Muscle of leg (tissue), 16 donors: ENCODE measurements at places on chromosomes 16 and 17. TPM values are rescaled to one million over a fixed set of nuclear protein-coding genes. Genes with fewer than 3 reads are reported as not detected.
A peak's percentile ranks its signal among the peaks of the same experiment; 100 is the strongest.

MYH8 gene
- 397 TPM for polyA plus RNA-seq

DNA sequence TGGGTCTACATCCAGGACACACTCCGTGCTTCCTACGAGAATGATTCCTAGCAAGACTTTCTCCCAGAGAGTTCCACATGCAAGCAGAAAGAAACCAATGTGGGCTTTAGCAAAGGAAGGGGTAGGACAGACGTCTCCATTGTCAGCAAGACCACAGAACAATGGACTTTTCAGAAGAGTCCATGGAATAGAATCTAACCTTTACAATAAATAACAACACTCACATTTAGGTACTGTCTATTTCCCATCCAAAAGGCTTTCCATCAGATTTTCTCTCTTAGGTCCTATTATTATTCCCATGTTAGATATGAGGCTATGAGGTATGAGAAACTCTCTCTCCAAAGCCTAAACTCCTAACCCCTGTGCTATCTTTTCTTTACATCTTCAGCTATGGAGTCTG lies 360.9 kb downstream of the GRIN2A start:
- no peaks in the 10 kb centered on the region for H3K27me3 ChIP-seq
- no peak overlapping the region for H3K4me3 ChIP-seq
- no peaks in the 10 kb centered on the region for H3K36me3 ChIP-seq
- DNase-seq = no peak
- H3K27ac ChIP-seq = no peak overlapping the region

KRT13 gene
- 1.00 TPM for polyA plus RNA-seq

- no peaks in the 10 kb centered on the region for H3K4me1 ChIP-seq
- H3K36me3 ChIP-seq = no peaks in the 10 kb centered on the region
- no peak overlapping the region for H3K27ac ChIP-seq
- H3K4me3 ChIP-seq = no peak overlapping the region
- H3K27me3 ChIP-seq = no peaks in the 10 kb centered on the region
Observed at GRCh38 chr17:20234276-20234675, 225.1 kb downstream of the SPECC1 start.

DNA sequence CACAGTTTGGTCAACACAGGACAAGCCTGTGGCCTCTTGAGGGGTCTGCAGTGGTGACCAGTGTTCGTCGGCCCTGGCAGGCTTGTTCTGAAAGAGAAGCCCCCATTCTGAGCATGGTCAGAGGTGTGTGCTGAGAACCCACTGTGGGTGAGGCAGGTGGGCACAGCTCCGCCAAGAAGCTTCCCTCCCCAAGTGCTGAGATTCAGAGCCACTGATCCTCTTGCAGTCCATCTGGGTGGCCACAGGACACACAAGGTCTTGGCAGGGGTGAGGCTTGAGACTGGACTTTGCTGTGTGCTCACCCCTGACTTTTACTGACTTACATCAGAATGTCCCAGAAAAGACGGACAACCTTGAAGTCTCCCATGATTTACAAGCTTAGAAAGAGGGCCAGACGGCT lies 18.7 kb downstream of the MPRIP start:
- H3K27me3 ChIP-seq = no peaks in the 10 kb centered on the region
- H3K36me3 ChIP-seq = peaks cover 34% of the 10 kb centered on the region
- peaks cover 70% of the 10 kb centered on the region for H3K4me1 ChIP-seq
- DNase-seq = no peak
- no peak overlapping the region for H3K4me3 ChIP-seq

- H3K4me3 ChIP-seq = no peak overlapping the region
- H3K36me3 ChIP-seq = no peaks in the 10 kb centered on the region
- peaks cover 24% of the 10 kb centered on the region for H3K27me3 ChIP-seq
- no peak overlapping the region for H3K27ac ChIP-seq
Observed at GRCh38 chr17:74865504-74866197, 6.0 kb upstream of the GRIN2C start.

DNA sequence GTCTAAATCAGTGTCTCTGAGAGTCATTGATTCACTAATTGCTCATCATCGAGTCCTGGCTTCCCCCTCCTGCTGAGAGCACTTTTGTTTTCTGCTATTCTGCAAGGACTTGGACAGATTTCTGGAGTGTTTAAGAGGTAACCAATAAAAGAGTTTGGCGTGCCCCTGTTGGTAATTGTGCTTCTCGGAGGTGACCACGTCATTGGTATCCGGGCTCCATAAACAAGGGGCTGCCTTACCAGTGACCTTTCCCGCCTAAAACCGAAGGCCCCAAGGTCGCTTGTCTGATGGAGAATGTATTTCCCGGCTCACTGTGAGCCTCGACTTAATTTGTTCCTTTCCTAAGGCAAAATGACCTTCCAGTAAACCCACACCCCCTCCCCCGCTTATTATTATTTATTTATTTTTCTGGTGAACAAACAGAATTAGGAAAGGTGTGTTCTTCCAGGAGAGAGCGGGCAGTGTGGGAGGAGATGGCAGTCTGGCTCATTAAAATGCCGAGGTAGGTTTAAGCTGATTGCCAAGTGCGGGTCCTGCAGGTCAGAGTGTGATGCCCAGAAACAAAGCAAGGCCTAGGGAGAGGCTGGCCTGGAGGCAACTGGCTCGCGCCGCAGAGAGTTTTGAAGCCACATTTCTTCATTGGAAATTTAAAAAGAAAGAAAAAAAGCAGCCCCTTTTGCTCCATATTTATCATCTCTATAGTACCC lies 30.2 kb downstream of the MSI2 start:
- H3K4me1 ChIP-seq = peaks cover 58% of the 10 kb centered on the region
- DNase-seq = no peak
- no peak overlapping the region for H3K27ac ChIP-seq
- H3K27me3 ChIP-seq = peaks cover 2% of the 10 kb centered on the region
- no peak overlapping the region for H3K4me3 ChIP-seq
- no peaks in the 10 kb centered on the region for H3K36me3 ChIP-seq

DNA sequence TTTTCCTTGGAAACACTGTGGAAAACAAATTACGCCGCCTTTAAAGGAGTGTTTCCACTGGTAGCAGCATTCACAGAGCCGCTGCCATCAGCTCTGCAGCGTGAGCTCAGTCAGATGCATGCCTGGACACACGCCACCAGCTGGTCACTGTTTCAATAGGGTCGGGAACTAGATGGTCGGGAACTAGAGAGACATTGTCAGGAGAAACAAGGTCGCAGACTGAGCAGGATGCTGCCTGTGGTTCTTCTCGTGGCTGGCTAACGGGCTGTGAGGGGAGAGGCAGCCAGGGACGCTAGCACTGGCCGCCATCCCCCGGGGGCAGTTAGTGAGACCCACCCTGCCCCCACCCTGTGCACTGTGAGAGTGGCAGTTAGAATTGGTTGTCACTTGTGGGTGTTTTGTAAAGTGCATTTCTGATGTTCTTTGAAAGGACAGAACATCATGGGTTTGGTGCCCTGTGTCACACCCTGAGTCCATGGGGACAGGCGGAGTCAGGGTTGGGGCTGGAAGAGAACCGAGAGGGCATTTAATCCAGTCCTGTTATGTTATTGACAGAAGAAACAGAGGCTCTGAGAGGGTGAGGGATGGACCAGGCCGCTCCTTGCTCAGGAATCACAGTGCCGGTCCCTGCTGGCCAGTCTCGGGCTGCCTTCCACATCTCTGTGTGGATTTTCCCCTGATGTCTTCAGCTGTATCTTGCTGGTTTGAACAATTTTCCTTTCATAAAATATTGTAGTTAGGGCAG lies 86.3 kb downstream of the SPECC1 start:
- no peak overlapping the region for H3K27ac ChIP-seq
- H3K36me3 ChIP-seq = no peaks in the 10 kb centered on the region
- DNase-seq = peak; percentile 91
- H3K4me3 ChIP-seq = no peak overlapping the region
- no peaks in the 10 kb centered on the region for H3K27me3 ChIP-seq

IRX3 gene
- polyA plus RNA-seq = 15.9 TPM

DNA sequence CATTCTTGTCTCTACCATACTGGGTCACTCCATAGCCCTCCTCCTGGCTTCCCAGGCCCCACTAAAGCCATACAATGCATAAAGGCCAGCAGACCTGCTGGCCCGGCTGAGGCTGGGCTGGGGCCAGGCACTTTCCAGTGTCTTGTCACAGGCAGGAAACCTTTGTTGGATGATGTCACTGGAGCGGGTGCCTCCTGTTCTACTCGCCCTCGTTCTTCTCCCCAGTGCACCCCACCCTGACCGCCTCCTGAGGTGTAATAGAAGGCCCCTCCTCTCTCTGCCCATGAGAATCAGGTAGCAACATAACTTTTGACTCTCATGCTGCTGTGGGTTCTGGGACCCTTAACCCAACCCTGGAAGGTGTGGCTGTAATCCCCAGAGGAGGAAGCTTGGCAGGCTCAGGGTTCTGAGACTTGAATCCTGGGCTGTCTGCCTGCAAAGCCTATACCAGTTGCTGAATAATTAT lies 54.2 kb upstream of the IL34 start:
- H3K27me3 ChIP-seq = no peaks in the 10 kb centered on the region
- peak overlapping the region; percentile 69 for H3K27ac ChIP-seq
- H3K4me1 ChIP-seq = peaks cover 27% of the 10 kb centered on the region
- no peak overlapping the region for H3K4me3 ChIP-seq
- no peaks in the 10 kb centered on the region for H3K36me3 ChIP-seq
- peak; percentile 75 for DNase-seq

ZNF629 gene
- 12.7 TPM for polyA plus RNA-seq

DNA sequence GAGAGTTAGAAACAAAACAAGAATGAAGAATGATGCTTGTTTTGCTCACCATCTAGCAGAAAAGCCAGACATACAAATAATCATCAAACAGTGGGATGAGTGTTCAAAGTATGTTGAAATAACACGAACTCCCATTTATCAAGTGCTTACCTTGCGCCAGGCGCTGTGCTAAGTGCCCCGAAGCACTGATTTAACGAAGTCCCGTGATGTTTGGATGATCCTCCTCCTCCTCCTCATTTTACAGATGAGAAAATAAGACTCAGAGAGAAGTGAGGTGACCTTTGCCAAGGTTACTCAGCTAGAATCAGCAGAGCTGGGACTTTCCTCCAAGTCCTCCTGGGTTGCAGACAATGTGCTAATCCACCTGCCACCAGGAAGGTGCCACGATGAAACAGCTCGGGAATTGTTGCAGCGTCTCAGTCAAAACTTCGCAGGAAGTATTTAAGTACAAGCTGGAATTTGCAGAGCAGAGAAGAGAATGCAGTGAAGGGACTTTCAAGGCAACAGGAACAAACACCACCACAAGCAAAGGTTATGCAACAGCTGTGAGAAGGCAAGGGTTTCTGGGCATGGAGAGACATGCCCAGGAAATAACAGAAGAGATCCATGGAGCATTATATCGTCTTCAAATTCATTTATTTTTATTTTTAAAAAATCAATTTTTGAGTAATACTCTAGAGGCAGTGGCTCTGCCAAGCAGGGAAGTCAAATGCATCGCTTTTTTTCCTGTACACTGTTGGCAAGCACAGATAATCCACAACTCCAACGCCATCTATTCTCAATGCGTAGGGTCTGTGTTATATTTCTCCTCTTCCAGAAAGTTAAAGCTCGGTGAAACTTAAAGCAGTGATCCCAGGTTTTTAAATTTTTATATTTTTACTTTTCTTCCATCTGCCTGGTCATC lies 11.1 kb downstream of the PRCD start:
- no peak for DNase-seq
- no peaks in the 10 kb centered on the region for H3K27me3 ChIP-seq
- peaks cover 26% of the 10 kb centered on the region for H3K4me1 ChIP-seq
- no peaks in the 10 kb centered on the region for H3K36me3 ChIP-seq

DNA sequence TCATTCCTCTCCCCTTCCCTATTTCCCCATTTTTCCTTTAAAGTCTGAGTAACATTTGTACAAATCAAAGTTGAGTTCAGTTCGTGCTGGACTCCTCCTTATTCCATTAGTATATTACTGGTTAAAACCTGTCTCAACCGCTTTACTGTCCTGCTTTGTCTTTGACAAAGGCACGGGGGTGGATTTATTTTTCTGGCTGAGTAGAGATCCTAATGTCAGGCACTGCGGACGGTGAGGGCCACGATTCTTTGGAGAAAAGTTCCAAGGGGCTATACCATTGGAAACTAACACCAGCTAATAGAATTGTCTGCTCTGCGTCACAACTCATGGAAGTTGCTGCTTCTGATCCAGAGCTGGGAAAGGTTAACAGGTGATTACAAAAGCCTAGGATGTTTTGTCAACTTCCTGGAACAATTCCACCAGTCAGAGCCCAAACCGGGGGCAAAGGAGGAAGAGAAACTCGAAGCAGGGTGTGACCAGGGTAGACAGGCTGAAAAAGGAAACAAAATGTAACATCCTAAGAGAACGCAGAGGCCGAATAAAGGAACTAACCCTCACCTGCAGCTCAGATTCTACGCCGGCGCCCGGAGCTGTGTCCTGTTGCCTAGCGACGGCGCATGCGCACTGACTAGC lies 12.4 kb downstream of the TAT start:
- DNase-seq = no peak
- no peaks in the 10 kb centered on the region for H3K36me3 ChIP-seq
- peaks cover 2% of the 10 kb centered on the region for H3K27me3 ChIP-seq
- no peak overlapping the region for H3K27ac ChIP-seq

ABCC1 gene
- polyA plus RNA-seq = 5.7 TPM

DNA sequence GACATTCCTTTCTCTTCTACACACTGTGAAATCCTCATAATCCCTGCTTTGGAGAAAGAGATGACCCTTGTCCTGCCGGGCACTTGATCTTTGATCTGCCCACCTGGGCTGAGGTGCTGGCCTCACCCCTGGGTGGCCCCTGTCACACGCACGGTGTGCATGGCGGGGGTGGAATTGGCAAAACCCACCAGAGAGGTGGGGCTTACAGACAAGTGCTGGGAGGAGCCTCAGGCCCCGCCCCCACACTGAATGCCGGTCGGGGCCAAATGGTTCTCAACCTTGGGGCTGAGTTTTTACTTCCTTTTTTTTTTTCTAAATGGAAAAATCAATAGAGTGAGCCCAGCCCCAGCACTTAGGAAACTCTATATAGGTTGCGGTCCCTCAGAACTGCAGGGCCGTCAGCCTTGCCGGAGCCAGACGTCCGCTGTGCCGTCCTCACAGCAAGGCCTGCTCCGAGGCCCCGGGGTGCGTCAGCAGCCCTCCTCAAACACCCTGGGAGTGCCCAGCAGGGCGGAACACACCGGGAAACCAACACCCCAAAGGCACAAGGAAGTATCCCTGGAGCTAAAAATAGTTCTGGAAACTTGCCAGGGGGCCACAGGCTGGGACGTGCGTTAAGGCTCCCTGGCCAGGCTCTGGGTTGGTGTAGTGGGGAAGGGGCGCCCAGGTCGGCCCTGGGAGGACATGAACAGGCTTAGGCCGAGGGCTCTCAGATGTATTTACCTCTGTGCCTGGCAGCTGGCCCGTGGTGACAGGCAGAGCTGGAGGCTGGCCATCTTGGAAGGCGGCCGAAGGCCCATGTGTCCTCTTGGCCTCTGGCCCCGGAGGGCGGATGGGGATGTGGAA lies 11.0 kb downstream of the GPRC5C start:
- H3K27ac ChIP-seq = peak overlapping the region; percentile 85
- peaks cover 23% of the 10 kb centered on the region for H3K36me3 ChIP-seq
- peaks cover 51% of the 10 kb centered on the region for H3K4me1 ChIP-seq

MPP2 gene
- polyA plus RNA-seq = 4.0 TPM
